Glutamatergic neuron (in vitro differentiated cells): ENCODE measurements at places on chromosomes 7 and 10. TPM values are rescaled to one million over a fixed set of nuclear protein-coding genes. Genes with fewer than 3 reads are reported as not detected.

The TEX36 gene
- total RNA-seq, result not detected

The GRID2IP gene
- total RNA-seq, result 0.66 TPM

The FAM24B gene
- 15.9 TPM for total RNA-seq

The CDH23 gene
- 2.0 TPM for total RNA-seq

The NRBF2 gene
- 31.0 TPM for total RNA-seq

The TAC1 gene
- total RNA-seq, result 12.1 TPM

The ADAM22 gene
- total RNA-seq, result 91.9 TPM

The OR9A2 gene
- not detected for total RNA-seq

The TSPAN12 gene
- total RNA-seq, result 6.0 TPM

The EIF5AL1 gene
- 0.61 TPM for total RNA-seq
